ENCODE measurements at places on chromosomes 7 and 10.

- DNase-seq: no peak
These were observed 75.6 kb upstream of the SMNDC1 start for GRCh38 chr10:110380293-110380692.

GRCh38 chr10:110751850-110752249 lies 107.7 kb downstream of the RBM20 start:
- no peak for DNase-seq

DNA sequence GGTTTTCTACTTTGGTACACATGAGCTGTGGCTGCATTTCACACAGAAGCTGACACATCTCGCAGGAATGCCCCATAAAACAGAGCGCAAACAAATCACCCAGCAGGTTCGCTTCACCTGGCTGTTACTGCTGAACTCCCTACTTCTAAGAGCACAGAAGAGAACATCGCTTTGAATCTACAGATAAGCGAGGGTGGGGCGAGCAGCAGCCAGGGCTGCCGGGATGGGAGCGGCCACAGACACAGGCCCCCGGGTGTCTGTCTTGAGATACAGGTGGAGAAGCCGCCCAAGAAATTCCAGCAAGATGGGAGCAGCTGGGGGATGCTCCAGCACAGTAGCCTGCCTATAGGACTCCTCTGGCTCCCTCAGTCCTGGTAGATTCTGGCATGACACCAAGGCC lies 27.4 kb downstream of the OGDHL start:
- DNase-seq: no peak

GRCh38 chr10:58840840-58841435 lies 328.3 kb downstream of the BICC1 start:
- DNase-seq: no peak

- DNase-seq: no peak
These were observed 45.7 kb upstream of the GPR37 start for GRCh38 chr7:124811341-124811740.

Data from GM19239 (cell line).